ENCODE measurements at places on chromosomes 6 and 20. TPM values are rescaled to one million over a fixed set of nuclear protein-coding genes. Genes with fewer than 3 reads are reported as not detected.

GRCh38 chr20:63431944-63432343, 40.5 kb downstream of the KCNQ2 start:
- DNase-seq = no peak

GRCh38 chr6:75102301-75102700, 103.6 kb downstream of the COL12A1 start:
- DNase-seq = no peak

- DNase-seq = no peak
Observed at GRCh38 chr6:154187203-154187602, 148.2 kb downstream of the OPRM1 start.

- DNase-seq = no peak
Observed at GRCh38 chr6:150711584-150712504, 112.2 kb downstream of the PLEKHG1 start.

GRCh38 chr6:54083287-54083686, 28.0 kb upstream of the MLIP start:
- DNase-seq = no peak

- DNase-seq = no peak
Observed at GRCh38 chr6:110681543-110682459, 133.5 kb downstream of the CDK19 start.

- no peak for DNase-seq
Observed at GRCh38 chr6:115241373-115241772, 819.3 kb downstream of the FRK start.

DNA sequence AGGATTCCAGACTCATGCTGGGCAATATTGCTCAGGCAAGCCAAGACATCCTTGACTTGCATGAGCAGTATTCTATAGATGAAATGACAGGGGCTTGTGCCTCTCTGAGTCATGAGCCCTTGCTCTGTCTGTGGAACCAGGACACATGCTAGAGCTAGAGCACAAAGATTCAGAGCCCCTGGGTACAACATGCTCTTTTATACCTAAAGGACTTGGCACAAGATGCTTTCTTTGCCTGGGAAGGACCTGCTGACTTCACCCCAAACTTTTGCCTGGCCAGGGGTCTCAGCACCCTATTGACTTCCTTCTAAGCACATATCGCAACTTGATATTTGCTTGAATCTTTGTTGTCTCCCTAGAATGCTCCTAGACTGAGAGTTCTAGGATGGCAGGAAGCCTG, 27.4 kb downstream of the TGM6 start:
- no peak for DNase-seq

GRCh38 chr6:150006961-150007464, 18.3 kb downstream of the RAET1L start:
- DNase-seq = no peak

GRCh38 chr20:48698507-48699267, 129.1 kb downstream of the PREX1 start:
- no peak for DNase-seq

DNA sequence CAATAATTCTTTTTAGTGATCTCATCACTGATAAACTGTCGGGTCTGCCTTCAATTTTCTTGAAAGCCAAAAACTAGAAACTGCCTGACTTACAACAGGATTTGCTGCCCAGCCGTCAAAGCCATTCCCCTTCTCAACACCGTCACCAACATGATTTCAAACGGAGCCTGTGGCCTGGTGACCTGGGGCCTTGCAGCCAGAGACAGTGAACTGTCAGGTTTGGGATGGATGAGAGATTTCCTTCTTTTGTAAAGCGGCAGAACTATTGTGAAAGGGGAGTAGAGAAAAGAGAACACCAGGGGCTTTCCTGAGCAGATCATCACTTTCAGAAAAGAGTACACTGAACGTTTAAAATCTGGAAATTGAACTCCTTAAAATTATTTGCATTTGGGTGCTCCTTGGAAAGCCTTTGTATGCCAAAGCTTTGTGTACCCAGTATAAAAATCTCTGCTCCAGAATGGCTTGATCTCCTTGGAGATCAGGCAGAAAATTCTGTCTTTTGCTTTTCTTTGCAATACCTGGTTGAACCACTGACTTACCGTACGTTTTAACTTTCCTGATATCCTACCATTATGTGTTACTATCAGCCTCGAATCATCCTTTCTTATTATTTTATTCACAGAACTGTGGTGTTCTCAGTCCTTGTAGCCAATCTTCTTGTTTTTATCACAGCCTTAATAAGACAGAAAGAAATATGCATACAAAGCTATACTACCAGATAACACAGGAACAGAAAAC, 125.2 kb downstream of the PACRG start:
- DNase-seq = no peak

- no peak for DNase-seq
Observed at GRCh38 chr20:15582146-15582760, 991.0 kb downstream of the KIF16B start.

GRCh38 chr6:52598123-52598823, 21.4 kb upstream of the TRAM2 start:
- DNase-seq = peak; percentile 88

GRCh38 chr6:13094781-13095425, 233.4 kb downstream of the TBC1D7 start:
- no peak for DNase-seq

DNA sequence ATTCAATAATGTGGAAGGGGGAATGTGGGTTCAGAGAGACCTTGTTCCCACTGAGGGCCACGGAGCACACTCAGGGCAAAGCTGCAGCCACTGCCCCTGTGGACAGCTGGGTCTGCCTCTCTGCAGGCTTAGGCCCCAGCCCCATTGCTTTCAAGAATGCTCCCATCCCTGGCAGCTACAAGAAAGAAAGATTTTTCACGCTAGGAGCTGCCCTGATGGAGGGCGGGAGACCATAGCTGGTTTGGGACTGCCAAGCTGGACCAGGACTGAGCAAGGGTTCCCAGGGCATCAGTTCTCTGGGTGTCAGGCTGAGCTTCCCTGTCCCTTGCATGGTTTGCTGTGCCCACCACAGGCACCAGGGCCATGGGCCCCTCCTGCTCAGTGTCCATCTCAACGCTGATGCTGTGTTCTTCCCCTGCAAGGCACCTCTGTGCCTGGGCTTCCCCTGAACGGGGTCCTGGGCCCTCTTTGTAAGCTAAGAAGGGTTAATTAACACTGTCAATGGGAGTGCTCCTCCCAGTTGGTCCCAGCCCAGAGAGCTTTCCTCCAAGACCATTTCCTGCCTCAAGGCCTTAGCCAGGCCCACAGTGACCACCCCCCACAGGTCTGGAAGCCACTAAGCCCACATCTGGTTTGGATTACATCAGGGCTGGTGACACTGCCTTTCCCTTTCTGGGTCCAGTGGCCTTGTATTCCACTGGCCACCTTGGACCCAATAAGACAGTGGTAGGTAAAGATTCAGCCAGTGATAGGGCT, 8.4 kb downstream of the FOXS1 start:
- DNase-seq = no peak

DNA sequence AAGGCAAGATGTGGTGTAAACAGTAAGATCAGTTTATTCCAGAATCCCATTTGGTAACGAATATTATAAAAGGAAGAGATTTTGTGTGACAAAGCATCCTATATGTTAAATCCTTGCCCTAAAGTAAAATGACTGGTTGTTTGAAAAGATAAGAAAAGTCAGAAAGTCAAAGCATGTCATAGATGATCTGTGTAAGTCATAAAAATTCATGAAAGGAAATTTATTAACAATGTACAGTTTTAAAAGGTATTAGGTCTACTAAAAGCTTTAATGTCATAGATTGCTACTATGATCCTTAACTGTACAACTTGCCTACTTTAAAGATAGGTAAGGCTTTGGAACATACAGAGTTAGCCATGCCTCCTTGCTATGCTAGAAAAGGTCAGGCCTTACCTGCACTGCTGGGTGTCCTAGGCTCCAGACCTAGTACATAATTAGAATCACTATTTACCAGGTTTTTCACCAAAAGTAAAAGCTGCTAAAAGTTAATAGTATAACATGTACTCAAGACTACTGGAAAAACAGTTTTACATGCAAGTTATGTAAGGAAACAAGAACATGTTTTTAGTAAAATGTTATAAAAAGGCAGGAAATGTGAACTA, 1090.1 kb upstream of the ADGRB3 start:
- DNase-seq = no peak

GRCh38 chr6:56499095-56499494, 143.6 kb downstream of the DST start:
- DNase-seq = no peak

- no peak for DNase-seq
Observed at GRCh38 chr6:46323312-46323965, 152.7 kb upstream of the ENPP5 start.

GRCh38 chr6:119267126-119267905, 82.2 kb downstream of the MAN1A1 start:
- no peak for DNase-seq

DNA sequence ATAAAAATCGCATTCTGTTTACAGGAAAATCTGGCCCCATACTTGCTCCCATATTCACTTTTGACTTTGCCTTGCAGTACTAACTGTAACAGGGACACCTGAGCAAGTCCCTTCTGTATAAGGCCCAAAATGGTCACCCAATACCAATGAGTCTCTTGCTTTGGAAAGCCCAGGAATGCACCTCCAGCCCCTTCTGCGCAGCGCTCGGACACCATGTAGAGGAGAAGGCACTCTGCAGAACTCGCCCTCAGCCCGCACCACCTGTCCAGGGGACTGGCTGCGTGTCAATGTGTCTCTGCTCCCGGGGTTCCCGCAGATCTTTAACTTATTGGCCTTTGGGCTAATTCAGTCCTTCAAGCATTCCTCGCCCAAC, 746 bp upstream of the PRND start:
- DNase-seq = no peak

DNA sequence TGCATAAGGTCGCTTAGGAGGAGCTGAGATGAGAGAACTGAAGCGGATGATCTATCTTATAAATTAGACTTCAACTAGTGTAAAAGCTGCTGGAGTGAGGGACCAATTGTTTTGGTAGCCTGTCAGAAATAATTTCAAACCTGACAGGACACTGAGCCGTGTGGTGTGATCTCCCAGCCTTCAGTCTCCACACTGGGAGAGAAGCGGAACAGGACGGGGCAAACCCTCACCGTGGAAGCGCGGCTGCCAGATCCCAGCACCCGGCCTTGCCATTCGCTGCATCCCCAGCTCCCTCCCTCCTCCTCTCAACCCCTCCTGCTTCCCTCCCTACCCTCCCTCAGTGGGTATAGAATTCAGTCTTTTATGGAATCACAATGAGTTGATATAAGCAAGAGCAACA, 900.1 kb upstream of the SLC35B3 start:
- no peak for DNase-seq

- no peak for DNase-seq
Observed at GRCh38 chr20:11376420-11376819, 541.3 kb upstream of the BTBD3 start.

Gene LKAAEAR1
- total RNA-seq = 0.31 TPM

Gene RAB44
- 1.5 TPM for total RNA-seq

Gene SRSF3
- total RNA-seq = 257 TPM

Gene CD93
- 104 TPM for total RNA-seq

Gene TCFL5
- total RNA-seq = 11.5 TPM

Gene DYNLT2
- 1.9 TPM for total RNA-seq

Gene XKR7
- 0.06 TPM for total RNA-seq

Gene UBE2C
- 2.4 TPM for total RNA-seq

Gene IDH3B
- total RNA-seq = 77.3 TPM

Gene PARD6B
- 72.0 TPM for total RNA-seq

Gene HSD17B8
- total RNA-seq = 26.6 TPM

Gene MRPS26
- total RNA-seq = 39.8 TPM

Gene FHL5
- 34.5 TPM for total RNA-seq

Gene EFCAB8
- 0.13 TPM for total RNA-seq

All from kidney (tissue), 22 donors.